ENCODE measurements at places on chromosomes 1 and 21.
A peak's percentile ranks its signal among the peaks of the same experiment; 100 is the strongest.

DNA sequence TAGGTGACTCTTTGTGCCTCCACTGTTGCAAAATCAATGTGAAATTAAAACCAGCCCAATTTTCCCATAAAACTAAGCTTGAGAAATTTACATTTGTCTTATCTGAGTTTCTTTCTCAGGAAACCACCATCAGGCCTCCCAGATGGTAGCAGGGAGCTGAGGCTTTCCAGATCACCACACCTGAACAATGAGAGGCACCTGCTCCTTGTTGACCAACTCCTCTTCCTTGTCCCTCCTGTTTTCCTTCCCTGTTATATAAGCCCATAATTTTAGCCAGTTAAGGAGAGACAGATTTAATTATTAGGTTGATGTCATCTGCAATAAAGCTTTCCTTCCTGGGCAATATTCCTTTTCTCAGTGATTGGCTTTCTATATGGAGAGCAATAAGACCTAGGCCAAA, 32.0 kb upstream of the C1orf185 start:
- no peak for DNase-seq

DNA sequence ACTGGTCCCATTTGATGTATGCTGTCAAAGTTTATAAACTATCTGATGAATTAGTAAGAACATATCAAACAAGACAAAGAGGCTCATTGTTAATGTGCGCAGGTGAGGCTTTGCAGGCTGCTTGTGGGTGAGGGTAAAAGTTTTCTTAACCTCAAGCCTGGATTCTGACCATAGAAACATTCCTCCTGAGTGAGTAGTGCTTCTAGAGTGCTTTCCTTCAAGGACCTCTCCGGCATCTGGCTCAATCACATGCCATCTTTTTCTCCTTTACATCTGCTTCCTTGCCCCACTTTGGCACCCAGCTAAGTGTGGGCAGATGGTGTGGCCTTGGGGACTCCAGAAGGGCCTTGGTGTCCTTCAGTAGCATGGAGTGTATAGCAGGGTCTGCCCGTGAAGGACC, 104.0 kb downstream of the ROR1 start:
- DNase-seq, result no peak

- no peak for DNase-seq
Observed at GRCh38 chr1:56375326-56375804, 204.0 kb downstream of the PLPP3 start.

DNA sequence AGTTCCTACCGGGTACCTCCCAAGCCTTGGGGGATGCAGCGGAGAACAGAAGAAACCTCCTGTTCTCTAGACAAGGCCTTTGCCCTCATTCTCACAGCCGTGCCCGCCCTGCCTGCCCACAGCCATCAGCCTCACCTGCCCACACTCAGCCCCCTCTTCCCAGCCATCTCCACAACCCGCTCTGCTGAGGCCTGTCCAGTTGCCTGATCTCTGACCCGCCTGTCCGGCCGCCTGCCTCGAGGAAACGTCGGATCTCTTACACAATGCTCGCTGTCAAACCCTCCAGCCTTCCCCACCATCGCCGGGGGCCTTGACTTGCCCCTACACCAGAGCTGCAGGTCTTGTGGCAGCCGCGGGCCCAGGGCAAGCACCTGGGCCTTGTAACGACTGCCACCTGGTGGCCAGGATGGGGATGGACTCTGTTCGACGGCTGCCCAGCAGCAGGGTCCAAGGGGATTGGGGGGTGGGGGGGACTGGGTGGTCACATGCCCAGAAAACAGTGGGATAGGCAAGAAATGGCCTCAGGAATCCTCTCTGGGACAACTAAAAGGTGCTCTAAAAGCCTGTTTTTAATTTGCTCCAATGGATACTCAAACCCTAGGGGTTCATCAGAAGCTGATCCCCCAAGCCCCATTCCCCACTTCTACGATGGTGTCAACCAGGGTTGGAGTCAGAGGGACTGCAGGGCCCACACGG, 31.0 kb downstream of the SLC45A1 start:
- no peak for DNase-seq

GRCh38 chr1:16677552-16678431, 11.0 kb upstream of the RNU1-3 start:
- DNase-seq, result peak; percentile 24

GRCh38 chr21:37582590-37582989, 216.0 kb downstream of the DYRK1A start:
- DNase-seq, result no peak

GRCh38 chr1:94669198-94669597, 127.6 kb upstream of the F3 start:
- DNase-seq, result no peak

DNA sequence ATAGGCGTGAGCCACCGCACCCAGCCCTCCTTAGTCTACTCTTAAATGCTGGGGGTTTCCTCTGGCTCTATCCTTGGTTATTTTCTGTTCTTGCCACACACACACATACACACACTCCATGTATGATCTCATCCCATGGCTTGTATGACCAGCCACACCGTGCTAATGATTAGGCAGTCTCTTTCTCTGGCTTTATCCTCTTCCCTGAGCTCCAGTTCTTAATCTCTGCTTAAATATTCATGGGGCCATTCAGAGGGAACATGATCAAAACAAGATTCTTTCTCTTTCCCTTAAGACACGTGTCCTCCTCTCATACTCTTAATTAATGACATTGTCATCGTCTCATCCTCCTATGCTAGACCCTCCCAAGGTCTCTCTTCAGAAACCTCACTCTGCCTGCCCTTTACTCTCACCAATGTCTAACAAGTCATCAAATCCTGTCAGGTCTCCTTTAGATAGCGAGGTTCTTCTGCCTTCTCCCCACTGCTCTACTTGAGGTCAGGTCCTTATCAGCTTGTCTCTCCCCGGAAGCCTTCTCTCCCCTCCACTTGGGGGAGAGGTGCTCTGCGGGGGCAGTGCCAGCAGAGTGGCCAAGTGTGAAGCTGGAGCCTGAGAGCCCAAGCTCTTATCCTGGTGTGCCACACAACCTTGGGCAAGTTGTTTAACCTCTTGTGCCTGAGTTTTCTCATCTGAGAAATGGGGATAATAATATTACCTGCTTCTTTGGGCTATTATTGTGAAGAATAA, 83.0 kb upstream of the GNG12 start:
- DNase-seq, result no peak

GRCh38 chr21:36535618-36536241, 55.8 kb upstream of the CLDN14 start:
- peak; percentile 96 for DNase-seq

DNA sequence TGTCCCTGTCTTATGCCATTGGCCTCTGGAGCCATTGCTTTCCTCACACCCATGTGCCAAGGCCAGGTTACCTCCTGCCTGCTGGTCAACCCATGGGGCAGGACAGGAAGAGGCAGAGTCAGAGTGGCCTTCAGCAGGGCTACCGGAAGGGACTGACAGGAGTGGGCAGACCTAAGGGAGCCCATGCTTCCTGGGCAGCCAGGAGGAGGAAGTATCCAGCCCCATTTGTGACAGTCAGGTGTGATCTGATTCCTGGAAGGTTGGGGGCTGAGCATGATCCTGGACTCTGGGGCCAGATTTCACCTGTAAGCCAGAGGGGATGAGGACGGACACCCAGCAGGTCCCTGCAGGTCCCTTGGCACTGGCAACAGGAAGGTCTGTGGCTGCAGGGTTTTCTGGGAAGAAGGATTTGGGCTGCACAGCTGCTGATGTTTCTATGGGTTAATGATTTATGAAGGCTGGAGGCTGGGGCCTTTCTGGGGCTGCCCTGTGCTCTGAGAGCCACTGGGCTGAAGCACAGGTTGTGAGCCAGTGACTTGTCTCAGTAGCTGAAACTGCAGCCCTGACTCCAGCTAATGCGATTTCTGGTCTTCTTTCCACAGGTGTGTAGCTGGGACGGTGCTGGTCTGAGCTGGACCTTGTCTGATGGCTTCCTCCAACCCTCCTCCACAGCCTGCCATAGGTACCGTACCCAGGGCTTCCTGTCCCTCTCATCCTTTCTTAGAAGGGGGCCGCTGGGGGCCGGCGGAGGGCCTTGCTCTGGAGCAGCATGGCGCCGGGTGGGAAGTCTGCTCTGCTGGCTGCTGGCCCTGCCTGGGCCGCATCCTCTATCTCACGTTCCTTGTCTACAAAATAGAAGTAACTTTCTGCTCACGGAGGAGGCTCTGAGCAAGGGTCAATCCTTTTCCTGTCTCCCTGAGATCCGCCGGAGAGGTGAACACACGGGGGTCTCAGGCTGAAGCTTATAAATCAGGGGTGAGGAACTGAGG, 40.7 kb downstream of the ARHGEF10L start:
- DNase-seq, result no peak

DNA sequence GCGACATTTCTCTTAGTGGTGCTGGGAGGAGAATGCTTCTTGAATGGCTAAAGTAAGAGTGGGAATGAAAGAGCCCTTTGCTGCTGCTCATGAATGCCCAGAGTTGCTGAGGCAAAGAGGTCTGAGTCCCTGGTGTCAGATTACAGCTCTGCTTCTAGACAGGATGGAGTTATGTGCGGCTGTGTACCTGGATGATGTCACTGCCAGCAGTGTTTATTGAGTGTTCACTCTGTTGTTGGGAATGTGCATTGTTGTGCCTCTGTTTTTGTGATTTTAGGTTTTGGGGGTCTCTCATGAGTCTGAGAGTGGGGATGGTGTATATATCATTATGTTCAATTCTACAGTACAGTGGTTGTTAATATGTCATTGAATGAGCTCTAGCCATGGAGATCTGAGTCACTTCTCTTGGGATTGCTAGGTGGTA, 2.7 kb downstream of the CDC14A start:
- no peak for DNase-seq

DNA sequence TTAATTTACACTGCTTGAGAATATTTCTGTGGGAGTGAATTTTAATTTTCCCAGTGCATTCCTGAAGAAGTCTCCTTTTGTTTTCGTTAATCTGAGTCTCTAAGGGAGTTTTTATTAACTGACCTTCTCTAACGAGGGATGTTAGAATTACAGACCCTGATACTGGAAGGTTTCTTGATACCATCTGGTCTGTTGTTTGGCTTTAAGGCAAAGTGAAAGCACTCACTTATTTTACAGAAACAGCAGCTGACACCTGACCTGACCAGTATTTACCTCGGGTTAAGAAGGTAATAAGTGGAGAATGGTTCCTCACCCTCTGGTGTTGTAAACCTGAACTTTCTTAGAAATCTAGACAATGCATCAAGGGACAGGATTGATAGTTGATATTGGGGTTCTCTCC, 12.4 kb downstream of the CDC14A start:
- DNase-seq, result no peak

GRCh38 chr1:95069710-95070093, 3.0 kb downstream of the ALG14 start:
- DNase-seq, result no peak

GRCh38 chr1:52511851-52512615, 40.9 kb downstream of the TUT4 start:
- DNase-seq, result no peak

- DNase-seq, result no peak
Observed at GRCh38 chr1:22618056-22618455, 18.4 kb upstream of the C1QA start.

- DNase-seq, result no peak
Observed at GRCh38 chr1:84877592-84877991, 15.4 kb downstream of the LPAR3 start.

- DNase-seq, result no peak
Observed at GRCh38 chr1:22591576-22591975, 28.3 kb downstream of the EPHA8 start.

GRCh38 chr1:39154553-39155421, 49.7 kb upstream of the MACF1 start:
- no peak for DNase-seq

DNA sequence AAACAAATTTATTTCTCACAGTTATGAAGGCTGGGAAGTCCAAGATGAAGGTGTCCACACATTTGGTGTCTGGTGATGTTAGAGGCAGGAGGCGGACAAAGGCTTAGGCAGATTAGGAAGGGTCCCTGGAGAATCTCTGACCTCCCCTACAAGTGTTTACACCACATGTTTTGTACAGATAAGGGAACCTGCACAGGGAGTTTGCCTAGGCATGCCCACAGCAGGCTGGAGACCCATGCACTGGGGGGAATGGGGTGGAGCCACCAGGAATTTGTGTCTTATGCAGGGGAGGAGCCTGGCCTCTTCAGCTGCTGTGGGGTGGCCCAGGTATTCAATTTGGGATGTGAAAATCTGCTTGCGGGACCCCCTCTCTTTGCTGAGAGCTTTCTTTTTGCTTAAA, 131.3 kb downstream of the PATJ start:
- no peak for DNase-seq

- DNase-seq, result no peak
Observed at GRCh38 chr1:98387701-98388100, 273.8 kb upstream of the SNX7 start.

GRCh38 chr1:183632114-183632513, 3.5 kb downstream of the ARPC5 start:
- no peak for DNase-seq

DNA sequence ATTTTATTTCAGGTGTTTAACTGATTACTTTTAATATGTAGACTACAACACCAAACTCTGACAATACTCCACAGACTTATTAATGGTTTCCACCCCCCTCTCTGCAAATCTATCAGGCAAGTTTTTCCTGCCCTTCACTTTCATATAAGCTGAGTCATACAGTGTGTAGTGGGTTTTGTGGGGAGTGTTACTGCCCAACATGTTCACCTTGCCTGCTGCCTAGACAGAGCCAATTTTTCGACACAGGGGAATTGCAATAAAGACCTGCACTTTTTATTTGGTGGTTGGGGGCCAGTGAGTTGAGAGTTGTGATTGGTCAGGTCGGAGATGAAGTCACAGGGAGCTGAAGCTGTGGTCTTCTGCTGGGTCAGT, 119.7 kb downstream of the PPIAL4G start:
- DNase-seq, result no peak

GRCh38 chr1:15081102-15081501, 72.4 kb upstream of the TMEM51 start:
- DNase-seq, result no peak

GRCh38 chr21:46111857-46112724, 14.2 kb downstream of the COL6A2 start:
- no peak for DNase-seq

DNA sequence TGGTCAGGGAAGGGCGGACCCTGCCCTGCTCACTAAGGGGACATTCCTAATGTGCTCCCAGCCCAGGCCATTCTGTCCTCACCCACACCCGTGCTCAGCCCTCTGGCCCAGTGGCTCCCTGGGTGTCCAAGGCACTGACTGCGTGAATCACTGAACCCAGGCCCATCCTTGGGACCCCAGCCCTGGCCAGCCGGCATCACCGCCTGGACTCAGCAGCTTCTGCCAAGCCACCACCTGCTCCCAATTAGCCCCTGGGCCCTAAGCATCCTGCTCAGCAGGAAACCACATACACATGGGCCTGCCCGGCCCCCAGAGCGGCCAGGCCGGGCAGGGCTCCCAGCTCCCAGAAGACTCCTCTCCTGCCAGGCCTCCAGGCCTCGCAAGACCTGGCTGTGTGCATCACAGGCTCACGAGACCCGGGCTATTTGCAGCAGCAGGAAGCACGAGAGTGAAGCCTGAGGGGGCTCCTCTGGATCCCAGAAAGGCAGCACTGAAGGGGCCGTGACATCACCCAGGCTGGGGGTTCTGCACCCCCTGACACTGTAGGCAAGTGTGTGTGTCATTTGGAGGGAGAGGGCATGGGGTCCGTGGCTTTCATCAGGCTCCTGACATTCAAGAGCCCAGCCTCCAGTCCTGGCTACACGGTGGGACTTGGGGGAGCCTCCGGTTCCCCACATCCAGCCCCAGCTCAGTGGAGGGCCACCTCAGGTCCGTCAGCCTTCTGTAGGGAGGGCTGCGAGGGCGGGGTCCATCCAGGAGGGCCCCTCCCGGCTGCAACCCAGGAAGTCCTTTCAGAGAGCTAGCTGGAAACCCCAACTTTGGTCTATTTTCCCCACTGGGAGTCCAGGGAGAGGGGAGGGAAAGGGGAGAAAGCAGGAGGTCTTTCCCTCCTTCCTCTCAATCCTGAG, 1.6 kb downstream of the MFAP2 start:
- DNase-seq, result no peak

- DNase-seq, result no peak
Observed at GRCh38 chr1:34926156-34926555, 3.3 kb downstream of the DLGAP3 start.
